ENCODE measurements at places on chromosomes 6 and 20.

- DNase-seq, result no peak
Observed at GRCh38 chr20:25085756-25086495, 4.0 kb upstream of the VSX1 start.

GRCh38 chr20:32445539-32446273, 87.6 kb downstream of the ASXL1 start:
- no peak for DNase-seq

GRCh38 chr6:13461805-13462204, 25.6 kb downstream of the GFOD1 start:
- no peak for DNase-seq

DNA sequence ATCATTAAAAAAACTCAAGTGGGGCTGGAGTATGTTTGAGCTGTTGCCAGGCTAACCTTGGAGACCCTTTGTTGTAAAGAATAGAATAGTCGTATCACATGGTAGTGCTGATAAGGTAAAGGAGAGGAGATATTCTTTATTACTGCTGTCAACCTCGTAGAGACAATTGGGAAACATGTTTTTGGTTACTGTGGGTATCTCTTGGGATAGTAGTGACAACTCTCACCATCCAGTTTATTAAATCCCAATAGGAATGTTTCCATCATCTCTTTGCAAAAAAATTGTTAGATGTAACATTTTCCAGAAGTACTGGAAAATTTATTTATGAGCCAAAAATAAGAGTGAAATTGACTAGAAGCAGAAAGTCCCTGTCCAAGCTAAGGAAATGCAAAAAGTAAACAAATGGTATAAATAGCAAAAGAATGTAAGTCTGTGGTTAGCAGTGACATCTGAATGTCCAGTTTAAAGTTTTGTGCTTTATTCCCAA, 829.3 kb upstream of the CITED2 start:
- no peak for DNase-seq

DNA sequence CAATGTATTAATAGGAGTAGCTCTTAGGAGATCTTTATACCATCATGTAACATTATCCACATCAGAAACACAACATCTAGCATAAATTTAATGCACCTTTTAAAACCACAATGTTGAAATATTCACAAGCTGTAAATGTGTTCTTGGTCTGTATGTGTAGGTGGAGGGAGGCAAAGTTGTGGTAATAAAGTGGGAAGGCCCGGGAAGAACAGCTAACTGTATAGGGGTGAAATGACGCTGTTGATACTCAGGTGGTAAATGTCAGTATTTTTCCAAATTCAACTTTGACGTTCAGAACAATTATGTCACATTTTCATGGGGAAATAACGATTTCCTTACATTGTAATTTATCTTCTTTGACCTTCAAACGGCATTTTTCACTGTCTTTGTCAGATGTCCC, 146.0 kb upstream of the STMND1 start:
- no peak for DNase-seq

DNA sequence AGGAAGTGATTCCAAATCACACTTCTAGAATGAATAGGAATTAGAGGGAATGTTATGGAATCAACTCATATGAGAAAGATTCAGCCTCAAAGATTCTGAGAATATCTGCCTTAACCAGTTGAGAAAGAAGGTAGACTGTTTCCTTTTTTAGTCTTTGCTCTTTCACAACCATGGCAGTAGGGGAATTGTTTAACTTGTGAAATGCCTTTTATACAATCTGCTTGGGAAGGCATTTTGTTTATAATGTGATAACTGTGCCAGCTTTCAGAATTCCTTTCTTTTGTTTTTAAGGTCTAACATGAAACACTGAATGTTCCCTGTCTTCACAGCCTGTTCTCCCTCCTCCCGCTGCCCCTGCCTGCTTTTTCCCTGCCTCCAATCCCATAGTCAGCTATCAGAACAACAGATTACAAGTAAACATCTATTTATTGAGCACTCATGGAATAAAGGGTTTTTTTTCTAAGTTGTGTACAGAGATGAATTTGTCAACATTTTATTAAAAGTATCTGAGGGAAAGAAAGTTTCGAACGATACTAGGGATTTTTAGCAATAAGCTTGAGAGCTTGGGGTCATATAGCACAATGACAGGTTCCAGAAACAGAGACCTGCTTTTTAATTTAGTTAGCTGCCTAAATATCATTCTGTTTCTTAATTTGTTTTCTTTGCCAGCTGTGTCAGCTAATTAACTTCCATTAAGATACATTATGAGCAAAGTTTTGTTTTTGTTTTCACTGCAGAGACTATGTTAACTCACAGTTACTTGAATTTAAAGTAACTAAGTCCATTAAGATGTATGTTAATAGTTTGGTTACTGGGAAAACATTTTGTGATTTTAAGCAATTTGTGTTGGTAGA, 28.3 kb upstream of the FBXO30 start:
- DNase-seq, result no peak

- no peak for DNase-seq
Observed at GRCh38 chr20:13486694-13487093, 152.0 kb downstream of the TASP1 start.

- DNase-seq, result no peak
Observed at GRCh38 chr6:163732479-163732878, 318.0 kb downstream of the QKI start.

DNA sequence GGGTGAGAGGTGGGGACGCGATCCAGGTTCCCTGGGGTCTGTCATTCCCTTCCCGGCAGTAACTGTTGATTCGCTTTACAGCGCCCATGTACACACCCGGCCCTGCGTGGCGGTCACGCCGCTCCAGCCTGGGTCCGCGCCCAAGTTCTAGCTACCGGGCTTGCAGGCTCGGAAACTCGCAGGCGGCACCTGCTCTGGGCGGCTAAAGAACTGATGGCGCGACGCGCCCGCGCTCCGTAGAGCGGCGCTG, 1.4 kb upstream of the POU3F2 start:
- no peak for DNase-seq

DNA sequence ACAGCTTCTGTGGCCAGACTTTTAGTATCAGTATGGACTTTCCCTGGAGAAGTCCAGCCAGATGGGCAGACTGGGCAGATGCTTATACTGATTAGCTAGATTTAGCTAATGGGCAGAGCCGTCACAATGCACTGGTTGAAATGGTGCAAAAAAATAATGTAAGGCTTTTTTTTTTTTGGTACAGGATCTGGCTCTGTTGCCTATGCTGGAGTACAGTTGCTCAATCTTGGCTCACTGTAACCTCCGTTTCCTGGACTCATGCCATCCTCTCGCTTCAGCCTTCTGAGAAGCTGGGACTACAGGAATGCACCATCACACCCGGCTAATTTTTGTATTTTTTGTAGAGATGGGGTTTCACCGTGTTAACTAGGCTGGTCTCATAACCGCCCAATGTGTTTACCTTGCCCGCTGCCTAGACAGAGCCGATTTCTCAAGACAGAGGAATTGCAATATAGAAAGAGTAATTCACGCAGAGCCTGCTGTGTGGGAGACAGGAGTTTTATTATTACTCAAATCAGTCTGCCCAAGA, 16.4 kb upstream of the KIFC1 start:
- no peak for DNase-seq

DNA sequence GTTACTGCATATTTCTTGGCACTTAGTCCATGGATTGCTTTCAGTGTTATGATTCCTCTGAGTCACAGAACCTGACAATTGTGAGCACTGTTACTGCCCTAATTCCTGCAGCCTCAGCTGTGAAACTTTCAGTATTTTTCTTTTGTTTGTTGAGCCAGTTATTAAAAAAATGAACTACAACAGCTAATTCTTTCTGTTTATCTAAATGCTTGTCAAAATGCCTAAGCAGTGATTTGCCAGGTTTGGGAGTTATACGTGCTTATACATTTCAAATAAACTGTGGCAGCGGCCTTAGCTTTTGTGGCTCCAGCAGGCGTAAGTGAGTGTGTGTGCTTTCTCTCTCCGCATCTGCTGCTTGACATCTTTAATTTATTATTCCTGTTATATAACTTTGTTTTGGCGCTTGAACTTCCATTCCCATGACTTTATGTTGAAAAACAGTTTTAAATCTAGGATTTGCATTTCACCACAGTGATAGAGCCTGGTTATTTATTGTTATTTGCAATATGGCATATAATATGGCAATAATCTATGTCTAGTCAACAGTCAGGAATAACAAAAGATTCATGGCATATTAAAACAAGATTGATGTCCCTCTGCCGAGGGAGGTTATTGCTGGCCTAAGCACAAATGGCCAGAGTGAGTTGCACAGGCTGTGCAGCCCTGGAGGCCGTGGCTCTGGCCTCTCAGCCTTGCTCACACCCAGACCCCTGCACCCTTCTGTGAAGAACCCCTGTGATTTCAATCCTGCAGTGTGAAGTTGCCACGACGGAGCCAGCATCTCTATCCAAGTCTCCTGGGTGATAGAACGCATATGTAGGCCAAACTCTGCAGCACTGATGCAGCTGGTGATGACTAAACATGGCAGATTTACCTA, 303.4 kb downstream of the THBS2 start:
- no peak for DNase-seq

GRCh38 chr20:53569606-53570307, 23.9 kb downstream of the ZNF217 start:
- no peak for DNase-seq

DNA sequence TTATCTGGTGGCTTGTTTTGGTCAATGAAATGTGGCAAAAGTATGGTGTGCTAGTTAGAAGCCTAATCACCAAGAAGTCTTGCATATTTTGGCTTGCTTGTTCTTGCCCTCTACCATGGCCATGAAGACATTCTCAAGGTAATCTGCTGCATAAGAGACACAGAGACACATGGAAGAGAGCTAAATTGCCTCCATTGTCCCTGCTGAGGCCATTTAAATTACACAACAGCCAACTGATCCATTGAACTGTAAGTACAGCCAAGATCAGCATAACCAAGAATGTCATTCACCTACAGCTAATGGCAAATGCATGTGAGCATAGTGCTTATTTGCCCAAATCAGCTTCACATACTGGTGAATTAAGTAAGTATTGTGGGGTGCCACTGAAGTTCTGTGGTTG, 603.8 kb downstream of the FRK start:
- DNase-seq, result no peak

GRCh38 chr20:31837896-31838397, 7.5 kb downstream of the FOXS1 start:
- DNase-seq, result no peak

DNA sequence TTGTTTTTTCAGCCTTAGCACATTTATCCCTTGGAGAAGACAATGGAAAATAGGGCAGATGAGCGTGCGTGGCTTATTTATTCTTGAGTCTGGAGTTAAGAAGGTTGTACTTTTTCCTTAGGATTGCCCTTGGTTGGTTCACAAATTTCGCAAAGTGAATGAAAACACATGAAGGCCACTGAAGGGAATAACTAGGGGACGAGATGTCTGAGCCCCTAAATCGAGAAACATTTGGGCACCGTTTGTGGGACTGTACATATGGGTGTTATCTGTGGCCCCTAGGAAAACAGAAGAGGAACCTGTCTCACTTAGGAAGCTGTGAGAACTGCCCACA, 19.4 kb upstream of the TRIM27 start:
- no peak for DNase-seq

DNA sequence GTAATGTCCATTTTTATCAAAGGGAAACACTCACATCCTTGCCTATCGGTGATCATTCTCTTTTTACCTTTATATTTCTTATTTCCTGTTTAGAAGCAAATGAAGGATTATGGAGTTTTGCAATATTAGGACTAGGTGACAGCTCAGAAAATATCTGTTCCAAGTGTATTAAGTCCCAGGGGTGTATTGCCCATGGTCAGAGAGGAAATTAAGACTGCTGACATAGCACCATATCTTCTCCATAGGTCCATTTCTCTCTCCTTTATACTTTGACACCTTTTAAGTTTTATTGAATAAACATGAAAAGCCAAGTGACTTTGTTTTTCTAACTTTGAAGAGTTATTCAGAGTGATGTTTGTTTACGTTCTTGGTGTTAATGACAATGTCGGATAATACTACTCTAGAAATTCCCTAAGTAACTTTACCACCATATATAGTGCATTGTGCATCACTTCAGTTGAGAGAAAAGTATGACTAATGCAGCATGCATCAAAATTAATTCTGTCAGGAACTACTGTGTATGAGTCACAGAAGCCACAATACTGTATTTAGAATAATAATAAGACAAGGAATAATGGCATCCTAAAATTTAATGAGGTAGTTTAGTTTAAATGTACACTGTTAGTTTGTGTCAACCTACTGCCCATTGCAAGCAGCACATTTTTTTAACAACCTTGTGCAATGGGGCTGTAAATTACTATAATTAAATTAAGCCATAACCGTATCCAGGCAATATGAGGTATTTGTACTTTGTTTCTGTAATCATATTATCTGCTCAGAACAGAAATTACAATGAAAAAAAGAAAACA, 474.4 kb upstream of the RNF217 start:
- DNase-seq, result no peak

DNA sequence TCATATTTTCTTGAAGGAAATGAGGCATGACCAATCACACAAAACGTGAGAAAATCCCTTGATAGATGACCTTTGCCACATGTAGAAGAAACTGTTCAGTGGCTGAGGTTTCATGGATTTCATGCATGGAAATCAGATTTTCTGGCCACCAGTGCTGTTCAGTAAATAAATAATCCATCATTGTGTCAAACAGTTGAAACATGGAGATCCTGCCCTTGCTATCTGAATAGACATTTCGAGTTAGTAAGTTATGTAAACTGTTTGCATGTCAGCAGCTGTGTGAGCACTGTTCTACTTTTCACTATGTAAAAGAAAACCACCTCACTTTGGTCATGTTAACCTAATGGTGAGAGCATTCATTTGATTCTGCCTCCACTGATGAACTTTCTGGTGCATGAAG, 793.9 kb upstream of the EPHA7 start:
- DNase-seq, result no peak

- no peak for DNase-seq
Observed at GRCh38 chr6:36318690-36319435, 17.8 kb downstream of the BNIP5 start.

- DNase-seq, result no peak
Observed at GRCh38 chr6:113178349-113178748, 678.8 kb upstream of the MARCKS start.

DNA sequence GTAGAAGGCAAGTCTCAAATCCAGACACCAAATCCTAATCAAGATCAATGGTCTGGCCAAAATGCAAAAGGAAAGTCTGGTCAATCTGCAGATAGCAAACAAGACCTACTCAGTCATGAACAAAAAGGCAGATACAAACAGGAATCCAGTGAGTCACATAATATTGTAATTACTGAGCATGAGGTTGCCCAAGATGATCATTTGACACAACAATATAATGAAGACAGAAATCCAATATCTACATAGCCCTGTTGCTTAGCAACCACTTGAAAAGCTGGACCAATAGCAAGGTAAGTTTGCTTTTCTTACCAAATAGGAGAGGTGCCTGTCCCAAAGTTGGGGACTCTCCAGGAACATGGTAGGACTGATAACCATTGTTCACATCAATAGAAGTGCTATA, 2.0 kb downstream of the SEMG2 start:
- no peak for DNase-seq

- no peak for DNase-seq
Observed at GRCh38 chr20:11702721-11703518, 214.8 kb upstream of the BTBD3 start.

DNA sequence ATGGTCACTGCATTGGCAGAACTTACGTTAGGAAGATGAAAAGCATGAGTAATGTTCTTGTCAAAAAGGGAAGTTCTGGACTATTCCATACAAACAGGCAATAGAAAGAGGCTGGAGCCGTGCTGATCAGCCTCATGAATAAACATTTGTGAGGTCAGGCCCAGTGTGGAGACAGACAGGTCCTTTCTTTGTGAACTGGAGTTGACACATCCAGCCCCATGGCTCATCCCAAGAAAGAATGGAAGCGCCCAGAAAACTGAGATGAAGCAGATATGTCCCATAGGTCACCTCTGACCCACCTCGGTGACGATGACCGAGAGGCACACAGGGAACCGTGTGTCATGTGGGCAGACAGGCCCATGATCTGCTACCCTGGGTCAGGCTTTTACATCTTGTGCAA, 276.0 kb upstream of the SGK1 start:
- no peak for DNase-seq
